DND-41 (cell line): ENCODE measurements at places on chromosomes 2 and 18.

DNA sequence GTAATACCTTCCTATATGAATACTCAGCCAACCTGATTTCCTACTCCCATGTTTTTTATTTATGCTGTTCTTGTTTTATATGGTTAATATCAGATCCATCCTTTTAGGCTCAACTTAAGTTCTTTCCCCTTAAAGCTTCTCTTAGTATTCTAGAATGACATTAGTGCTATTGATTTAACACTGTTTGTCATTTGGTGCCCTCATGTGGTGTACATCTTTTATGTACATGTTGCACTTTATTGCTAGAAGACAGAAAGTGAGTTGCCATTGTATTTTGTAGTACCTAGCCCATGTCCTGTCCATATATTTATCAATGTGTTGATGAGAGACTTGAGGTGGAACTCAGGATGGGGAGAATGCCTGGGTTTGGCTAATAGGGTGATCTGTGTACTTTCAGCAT is 2.5 kb downstream of the HTRA2 start:
- H3K4me1 ChIP-seq: peaks cover 35% of the 10 kb centered on the region
- H3K36me3 ChIP-seq: peaks cover 51% of the 10 kb centered on the region
- no peak for DNase-seq
- no peak overlapping the region for H3K4me3 ChIP-seq
- no peaks in the 10 kb centered on the region for H3K27me3 ChIP-seq

DNA sequence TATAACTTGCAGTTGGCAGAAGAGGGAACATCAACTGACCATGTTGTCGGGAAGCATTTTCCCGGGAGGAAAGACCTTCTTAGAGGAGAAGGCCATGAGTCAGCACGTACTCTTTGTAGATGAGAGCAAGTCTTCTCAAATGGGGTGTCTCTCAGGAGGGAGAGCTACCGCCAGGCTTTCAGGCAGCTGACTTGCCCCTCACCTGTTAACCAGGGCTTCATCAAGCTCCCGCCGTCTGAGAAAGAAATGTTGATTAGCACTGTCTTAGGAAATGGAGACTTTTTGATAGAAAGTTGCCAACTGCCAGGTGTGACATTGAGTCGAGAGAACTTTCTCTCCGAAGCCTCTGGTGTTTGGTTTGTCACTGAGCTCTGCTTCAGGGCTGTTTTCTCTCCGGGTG is 196.1 kb downstream of the ZNF407 start:
- H3K4me1 ChIP-seq: no peaks in the 10 kb centered on the region
- H3K27ac ChIP-seq: no peak overlapping the region
- no peak for DNase-seq
- no peaks in the 10 kb centered on the region for H3K36me3 ChIP-seq

DNA sequence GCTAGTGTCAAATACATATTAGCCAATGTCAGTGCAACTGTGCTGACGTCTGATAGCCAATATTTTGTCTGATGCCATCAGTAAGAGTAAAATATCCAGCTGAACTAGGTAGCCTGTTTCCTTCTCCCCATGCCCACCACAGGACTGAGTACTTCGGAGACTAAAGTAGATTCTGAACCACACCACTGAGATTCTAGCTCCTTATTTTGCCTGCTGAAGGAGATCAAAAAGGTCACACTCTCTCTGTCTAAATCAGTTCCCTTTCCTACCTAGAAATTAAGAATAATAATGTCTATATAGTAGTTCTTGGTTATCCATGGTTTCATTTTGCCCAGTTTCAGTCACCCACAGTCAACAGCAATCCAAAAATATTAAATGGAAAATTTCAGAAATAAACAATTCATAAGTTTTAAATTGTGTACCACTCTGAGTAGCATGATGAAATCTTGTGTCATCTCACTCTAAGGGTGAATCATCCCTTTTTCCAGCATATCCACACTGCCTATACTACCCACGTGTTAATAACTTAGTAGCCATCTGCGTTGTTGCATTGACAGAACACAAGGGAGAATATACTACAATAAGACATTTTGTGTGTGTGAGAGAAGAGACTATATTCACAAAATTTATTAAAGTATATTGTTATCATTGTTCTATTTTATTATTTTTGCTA is 1043.3 kb upstream of the PIK3C3 start:
- no peak overlapping the region for H3K27ac ChIP-seq
- H3K4me3 ChIP-seq: no peak overlapping the region
- no peaks in the 10 kb centered on the region for H3K27me3 ChIP-seq
- no peaks in the 10 kb centered on the region for H3K4me1 ChIP-seq
- no peaks in the 10 kb centered on the region for H3K36me3 ChIP-seq

GRCh38 chr2:137437386-137437785 is 526.9 kb upstream of the HNMT start:
- no peak overlapping the region for H3K27ac ChIP-seq
- no peaks in the 10 kb centered on the region for H3K4me1 ChIP-seq
- H3K36me3 ChIP-seq: no peaks in the 10 kb centered on the region
- no peaks in the 10 kb centered on the region for H3K27me3 ChIP-seq

GRCh38 chr18:499776-500631 is 497 bp downstream of the COLEC12 start:
- no peak for DNase-seq
- H3K4me3 ChIP-seq: no peak overlapping the region
- H3K27ac ChIP-seq: no peak overlapping the region
- H3K27me3 ChIP-seq: peaks cover 5% of the 10 kb centered on the region
- H3K36me3 ChIP-seq: no peaks in the 10 kb centered on the region
- H3K4me1 ChIP-seq: no peaks in the 10 kb centered on the region

- H3K4me3 ChIP-seq: no peak overlapping the region
- peak; percentile 24 for DNase-seq
- H3K27ac ChIP-seq: no peak overlapping the region
These were observed 37.5 kb upstream of the ZNF385B start for GRCh38 chr2:179898873-179899272.

DNA sequence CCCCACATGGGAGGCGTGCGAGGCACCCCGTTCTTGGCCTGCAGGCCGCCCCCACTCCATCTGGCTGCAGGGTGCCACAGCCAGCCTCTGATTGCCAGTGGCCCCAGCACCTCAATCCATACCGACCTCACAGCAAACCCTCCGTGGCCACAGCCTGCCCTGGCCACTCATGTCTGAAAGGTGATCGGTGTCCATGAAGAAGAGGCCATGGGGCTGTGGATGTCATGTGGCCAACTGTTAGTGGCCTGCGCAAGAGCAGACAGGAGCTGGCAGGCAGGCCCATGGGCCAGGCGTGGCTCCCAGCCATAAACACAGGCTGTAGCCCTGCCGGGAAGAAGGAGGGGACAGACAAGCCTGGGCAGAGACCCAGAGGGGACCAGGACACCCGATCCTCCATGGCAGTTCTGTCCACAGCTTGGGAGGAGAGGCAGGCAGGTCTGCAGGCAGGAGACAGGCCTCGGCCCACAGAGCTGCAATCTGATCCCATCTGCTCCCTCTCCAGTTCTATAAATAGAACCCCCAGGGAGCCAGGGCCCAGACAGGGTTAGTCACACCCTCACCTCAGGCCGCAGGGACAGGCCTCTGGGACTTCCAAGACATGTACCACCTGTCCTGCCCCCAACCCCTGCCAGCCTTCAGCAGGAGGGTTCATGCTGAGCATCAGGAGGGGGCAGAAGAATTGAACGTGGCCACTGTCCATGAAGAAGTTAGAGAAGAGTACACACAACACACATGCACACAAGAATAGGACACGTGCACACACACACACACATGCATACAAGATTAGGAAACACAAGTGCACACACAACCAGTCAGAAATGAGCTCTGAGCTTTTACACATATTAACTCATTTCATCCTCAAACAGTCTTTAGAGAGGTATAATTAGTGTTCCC is 16.9 kb downstream of the STEAP3 start:
- no peaks in the 10 kb centered on the region for H3K36me3 ChIP-seq
- no peaks in the 10 kb centered on the region for H3K4me1 ChIP-seq
- no peak overlapping the region for H3K4me3 ChIP-seq
- no peak for DNase-seq

- H3K27me3 ChIP-seq: peaks cover 6% of the 10 kb centered on the region
- no peak overlapping the region for H3K4me3 ChIP-seq
- no peaks in the 10 kb centered on the region for H3K36me3 ChIP-seq
- H3K4me1 ChIP-seq: no peaks in the 10 kb centered on the region
These were observed 50.4 kb downstream of the CLIP4 start for GRCh38 chr2:29165362-29166241.
